Hair follicle dermal papilla cell (primary cell): ENCODE measurements at places on chromosomes 16 and 17. TPM values are rescaled to one million over a fixed set of nuclear protein-coding genes. Genes with fewer than 3 reads are reported as not detected.

Gene EFCAB5
- under 0.01 and 0.36 TPM in 2 replicates for total RNA-seq

Gene EMC6
- 6.6 and 10.2 TPM in 2 replicates for total RNA-seq

Gene CLCN7
- total RNA-seq, result 73.5 and 81.5 TPM in 2 replicates

Gene DHRS7C
- not detected in 2 replicates for total RNA-seq

Gene CHST6
- total RNA-seq, result 0.73 and 1.3 TPM in 2 replicates

Gene FZD2
- 70.3 and 78.9 TPM in 2 replicates for total RNA-seq

Gene RGS11
- 2.2 and 3.2 TPM in 2 replicates for total RNA-seq

Gene OR4D1
- not detected in 2 replicates for total RNA-seq

Gene HBA2
- total RNA-seq, result not detected in 2 replicates

Gene PRAC1
- total RNA-seq, result not detected in 2 replicates

Gene DOC2B
- total RNA-seq, result not detected in 2 replicates

Gene P2RX5
- total RNA-seq, result not detected in 2 replicates

Gene FLYWCH1
- 33.8 and 34.7 TPM in 2 replicates for total RNA-seq

Gene CCR7
- total RNA-seq, result not detected in 2 replicates

Gene CACNG5
- not detected in 2 replicates for total RNA-seq

Gene MYLK3
- total RNA-seq, result 0.12 and 0.16 TPM in 2 replicates

Gene BRCA1
- total RNA-seq, result 6.4 and 8.3 TPM in 2 replicates

Gene SPHK1
- total RNA-seq, result 50.1 and 56.1 TPM in 2 replicates

Gene HEXIM2
- 6.0 and 7.3 TPM in 2 replicates for total RNA-seq
